NCI-H748 treated with DMSO at 0.1 percent for 48 hours (cell line): ENCODE measurements at places on chromosomes 13 and 19.
A peak's percentile ranks its signal among the peaks of the same experiment; 100 is the strongest.

DNA sequence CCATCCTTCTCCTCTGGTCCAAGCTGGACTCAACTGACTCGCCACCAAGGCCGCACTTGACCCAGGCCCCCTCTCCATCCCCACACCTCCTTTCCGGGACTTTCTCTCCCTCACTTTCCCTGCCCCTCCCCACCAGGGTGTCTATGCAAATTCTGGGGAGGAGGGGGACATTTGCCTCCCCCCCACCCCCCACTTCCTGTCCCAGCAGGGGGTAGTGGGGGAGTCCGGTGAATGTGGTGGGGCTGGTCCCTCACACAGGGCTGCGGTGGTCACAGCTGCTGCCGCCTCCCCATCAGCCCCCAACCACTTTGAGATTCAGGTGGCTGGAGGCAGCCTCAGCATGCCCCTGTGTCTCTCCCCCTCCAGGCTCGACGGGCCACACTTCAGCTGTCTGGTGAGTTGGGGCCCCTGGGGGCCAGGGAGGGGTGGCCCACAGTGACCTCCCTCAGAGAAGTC is 870 bp downstream of the SPIB start:
- no peak for DNase-seq

DNA sequence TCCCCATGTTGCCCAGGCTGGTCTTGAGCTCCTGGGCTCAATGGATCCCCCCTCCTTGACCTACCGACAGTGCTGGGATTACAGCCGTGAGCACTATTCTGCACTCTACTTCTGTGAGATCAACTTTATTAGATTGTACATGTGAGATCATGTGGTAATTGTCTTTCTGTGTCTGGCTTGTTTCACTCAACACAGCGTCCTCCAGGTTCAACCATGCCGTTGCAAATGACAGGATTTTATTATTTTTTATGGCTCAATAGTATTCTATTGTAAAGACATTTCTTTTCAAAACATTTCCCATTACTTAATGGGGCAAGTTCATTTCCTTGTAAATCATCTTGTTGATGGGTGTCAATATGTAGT is 1.5 kb upstream of the OBI1 start:
- DNase-seq = no peak

DNA sequence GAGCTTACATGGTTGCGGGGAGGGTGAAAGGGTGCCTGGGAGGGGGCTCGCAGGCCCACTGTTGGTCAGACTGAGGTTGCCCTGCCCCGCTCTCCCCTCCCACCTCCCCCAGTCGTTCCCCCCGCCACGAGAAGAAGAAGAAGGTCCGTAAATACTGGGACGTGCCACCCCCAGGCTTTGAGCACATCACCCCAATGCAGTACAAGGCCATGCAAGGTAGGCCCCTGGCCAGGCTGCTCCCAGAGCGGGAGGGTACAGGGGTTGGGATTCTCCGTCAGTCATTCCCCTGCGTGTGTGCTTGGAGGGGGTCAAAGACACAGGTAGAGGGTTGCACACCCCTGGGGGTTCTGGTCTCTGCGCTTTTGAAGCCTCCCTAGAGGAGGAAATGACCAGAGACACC is 5.6 kb downstream of the U2AF2 start:
- DNase-seq = no peak

DNA sequence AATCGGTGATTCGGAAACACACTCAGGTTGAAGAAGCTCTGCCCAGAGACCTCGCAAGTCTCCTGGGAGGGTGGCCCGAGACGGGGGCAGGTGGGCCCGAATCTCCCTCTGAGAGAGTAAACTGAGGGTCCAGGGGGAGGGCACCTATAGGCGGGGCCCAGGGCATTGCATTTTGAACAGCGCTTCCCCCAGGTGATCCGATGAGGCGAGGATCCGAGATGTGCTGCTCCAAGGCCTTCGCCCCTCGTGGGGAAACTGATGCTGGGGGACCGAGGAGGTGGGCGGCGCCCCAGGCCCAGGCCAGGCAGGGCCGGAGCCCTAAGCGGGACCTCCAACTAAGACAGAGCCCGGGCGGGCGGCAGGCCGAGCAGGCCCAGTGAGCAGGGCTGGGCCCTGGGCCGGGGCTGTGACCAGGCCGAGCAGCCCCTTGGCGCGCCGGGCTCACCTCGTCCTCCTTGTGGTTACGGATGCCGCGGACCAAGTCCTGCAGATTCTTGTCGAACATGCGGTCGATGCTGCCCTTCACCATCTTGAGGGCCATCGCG is 500 bp downstream of the AP3D1 start:
- DNase-seq = no peak

DNA sequence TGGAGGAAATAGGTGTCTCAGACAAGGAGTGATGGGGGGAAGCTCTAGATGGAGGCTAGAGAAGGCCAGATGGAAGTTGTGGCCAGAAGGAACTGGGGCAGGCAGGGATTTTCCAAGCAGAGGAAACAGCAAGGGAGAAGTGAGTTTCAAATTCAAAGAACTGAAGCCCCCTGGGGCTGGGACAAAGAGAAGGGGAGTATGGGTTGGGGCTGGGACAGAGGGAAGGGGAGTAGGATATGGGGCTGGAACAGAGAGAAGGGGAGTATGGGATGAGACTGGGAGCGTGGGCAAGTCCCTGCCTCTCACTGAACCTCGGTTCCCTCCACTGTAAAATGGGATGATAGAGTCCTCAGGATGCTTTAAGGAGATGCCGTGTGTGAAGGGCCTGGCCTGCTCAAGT is 1.9 kb upstream of the GTF2F1 start:
- no peak for DNase-seq

- DNase-seq = no peak
Observed at GRCh38 chr19:845707-846521, 5.1 kb downstream of the PRTN3 start.

- no peak for DNase-seq
Observed at GRCh38 chr13:59445812-59446211, 717.9 kb downstream of the DIAPH3 start.

DNA sequence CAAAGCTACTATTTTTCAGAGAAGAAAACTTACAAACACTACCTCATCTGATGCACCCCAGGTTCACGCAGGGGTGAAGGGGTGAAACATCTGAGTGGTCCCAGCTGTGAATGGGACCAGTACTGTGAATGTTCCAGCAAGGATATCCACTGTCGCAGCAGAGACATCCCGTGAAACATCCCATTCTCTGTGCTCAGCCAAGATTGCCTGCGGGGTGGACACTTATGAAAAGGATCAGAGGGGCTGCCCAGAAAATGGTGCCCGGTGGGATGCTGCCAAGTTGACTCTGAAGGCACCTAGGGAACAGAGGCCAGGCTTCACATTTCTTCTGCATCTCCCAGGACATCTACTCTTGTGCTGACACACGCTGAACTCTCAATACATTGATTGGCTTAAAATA is 15.9 kb downstream of the IRS2 start:
- no peak for DNase-seq

DNA sequence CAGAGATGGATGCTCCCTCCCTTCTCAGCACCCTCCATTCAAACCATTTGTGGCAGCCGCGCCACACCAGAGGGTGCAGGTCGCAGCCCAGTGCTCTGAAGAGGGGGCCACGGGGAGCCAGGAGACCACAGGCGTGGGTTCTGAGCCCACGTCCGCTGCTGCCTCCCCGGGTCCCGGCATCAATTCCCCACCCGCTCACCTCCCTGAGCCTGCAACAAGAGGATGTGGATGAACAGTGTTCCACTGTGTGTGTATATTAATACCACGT is 120.1 kb upstream of the VSTM2B start:
- DNase-seq = no peak

DNA sequence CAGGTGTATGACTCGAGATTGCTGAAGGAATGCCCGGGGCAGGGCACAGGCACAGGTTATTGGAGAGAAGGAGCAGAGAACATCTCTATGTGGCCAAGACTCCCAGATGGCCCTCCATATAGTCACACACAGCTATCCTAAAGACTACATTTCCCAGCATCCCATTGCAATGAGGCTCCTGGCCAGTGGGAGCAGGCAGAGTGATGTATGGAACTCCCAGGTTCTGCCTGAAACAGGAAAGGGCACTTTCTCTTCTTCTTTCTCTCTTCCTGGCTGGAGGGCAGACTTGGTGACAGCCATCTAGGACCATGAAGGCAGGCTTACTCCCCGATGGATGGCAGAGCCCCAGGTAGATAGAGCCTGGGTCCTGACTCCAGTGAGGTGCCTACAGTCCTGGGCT is 13.5 kb downstream of the PPP1R13L start:
- DNase-seq = no peak

GRCh38 chr13:109655206-109655600 is 131.2 kb downstream of the IRS2 start:
- no peak for DNase-seq

DNA sequence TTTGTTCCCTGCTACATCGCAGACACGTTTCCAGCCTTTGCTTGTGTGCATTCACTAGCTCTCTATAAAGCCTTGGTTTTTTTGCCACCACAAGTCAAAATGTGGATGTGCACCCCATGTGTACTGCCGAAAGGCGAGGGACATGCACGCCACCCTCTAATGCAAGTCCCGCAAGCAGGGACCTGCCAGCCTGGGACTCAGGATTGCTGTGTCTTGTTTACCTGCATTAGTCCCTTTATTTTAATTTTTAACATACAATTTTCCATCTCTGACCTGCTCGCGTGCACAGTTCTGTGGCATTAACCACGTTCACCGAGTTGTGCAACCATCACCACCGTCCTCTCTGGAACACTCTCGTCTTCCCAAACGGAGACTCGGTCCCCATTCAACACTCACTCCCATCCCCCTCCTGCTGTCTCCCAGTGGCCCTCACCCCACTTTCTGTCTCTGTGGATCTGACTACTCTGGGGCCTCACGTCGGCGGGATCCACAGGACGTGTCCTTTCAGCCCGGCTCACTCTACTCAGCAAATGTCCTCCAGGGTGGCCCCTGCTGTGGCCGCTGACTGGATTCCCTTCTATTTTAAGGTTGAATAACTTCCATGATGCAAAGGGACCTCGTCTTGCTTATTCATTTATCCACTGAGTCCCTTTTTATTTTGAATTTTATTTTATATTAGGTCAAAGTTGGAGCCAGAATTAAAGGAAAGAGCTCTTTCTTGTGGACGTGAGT is 58.4 kb downstream of the RASA3 start:
- no peak for DNase-seq

GRCh38 chr19:29614046-29614445 is 8.0 kb downstream of the POP4 start:
- no peak for DNase-seq

GRCh38 chr13:75225288-75226032 is 256.5 kb downstream of the TBC1D4 start:
- DNase-seq = no peak

DNA sequence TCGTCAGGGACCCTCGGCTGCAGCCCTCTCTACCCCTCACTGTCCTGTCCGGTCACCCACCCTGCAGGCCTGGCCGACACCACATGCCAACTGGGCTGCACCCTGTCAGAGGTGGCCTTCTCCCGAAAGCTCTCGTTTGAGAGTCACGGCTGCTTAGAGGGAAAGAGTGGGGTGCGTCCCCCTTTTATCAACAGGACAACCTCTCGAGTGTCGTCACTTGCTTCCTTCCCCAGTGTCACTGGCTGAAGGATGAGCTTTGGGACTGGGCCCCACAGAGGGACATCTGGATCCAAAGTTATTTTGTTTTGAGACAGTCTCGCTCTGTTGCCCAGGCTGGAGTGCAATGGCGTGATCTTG is 28.5 kb downstream of the MAP2K2 start:
- DNase-seq = no peak

- no peak for DNase-seq
Observed at GRCh38 chr13:76379341-76380105, 506.7 kb downstream of the KCTD12 start.

GRCh38 chr19:44747739-44748425 is 626 bp upstream of the BCL3 start:
- DNase-seq = peak; percentile 34

DNA sequence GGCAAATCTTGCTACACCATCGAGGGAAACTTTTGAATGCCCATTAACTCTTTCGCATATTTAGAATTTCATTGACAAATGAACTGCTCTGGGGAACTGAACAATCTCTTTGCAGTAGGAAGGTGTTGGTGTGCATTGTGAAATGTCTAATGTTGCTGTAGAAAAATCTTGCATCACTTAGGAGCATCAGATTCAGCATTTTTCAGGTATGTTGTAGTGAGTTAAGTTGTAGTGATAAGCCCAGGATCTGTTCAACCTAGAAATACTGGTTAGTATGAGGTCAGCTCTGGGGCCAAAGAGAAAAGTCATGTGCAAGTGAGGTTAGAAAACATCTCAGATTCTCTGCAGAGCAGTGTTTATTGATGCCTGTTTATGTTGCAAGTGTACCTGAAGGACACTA is 4.1 kb downstream of the FRY start:
- DNase-seq = no peak

DNA sequence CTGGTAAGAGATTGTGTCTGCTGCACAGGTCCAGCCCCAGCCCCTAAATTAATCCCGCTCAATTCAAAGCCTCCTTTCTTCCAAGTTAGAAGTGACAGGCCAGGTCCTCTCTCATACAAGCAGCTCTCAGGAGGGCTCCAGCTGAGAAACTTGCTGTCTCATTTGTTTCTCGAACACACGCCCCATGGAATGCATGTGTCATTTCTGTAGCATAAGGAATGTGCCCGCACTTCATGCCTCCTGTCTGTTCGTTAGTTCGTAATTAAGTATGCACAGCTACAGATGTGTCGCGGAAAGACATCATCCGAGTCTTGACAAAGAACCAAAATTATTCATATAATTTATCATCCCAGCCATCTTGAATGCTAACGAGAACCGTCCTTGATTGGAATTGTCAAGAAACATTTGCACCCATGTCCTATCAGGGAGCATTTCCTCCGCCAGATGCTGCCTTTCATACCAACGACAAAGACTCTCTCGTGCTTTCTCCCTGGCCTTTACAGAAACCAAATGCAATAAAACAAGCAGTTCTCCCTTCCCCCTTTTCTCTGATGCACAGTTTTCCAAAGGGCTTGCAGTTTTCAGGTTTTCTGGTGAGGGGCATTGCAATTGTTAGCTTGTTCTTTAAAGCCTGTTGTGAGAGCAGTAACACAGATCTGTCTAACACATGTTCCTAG is 133.5 kb downstream of the UQCRFS1 start:
- no peak for DNase-seq

GRCh38 chr19:12766051-12766521 is 9.3 kb downstream of the HOOK2 start:
- DNase-seq = peak; percentile 32

- DNase-seq = no peak
Observed at GRCh38 chr13:26653310-26653709, 95.8 kb downstream of the WASF3 start.

DNA sequence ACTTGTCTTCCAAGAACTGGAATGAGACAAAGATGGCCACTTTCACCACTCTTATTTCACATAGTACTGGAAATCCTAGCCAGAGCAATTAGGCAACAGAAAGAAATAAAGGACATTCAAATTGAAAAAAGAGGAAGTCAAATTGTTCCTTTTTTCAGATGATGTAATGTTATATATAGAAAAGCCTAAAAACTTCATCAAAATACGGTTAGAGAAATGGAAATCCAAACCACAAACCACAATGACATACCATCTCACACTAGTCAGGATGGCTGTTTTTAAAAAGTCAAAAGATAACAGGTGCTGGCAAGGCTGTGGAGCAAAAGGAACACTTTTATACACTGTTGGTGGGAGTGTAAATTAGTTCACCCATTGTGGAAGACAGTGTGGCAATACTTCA is 113.3 kb upstream of the SPRY2 start:
- DNase-seq = no peak
